ENCODE measurements at places on chromosomes 13 and 19. TPM values are rescaled to one million over a fixed set of nuclear protein-coding genes. Genes with fewer than 3 reads are reported as not detected.
A peak's percentile ranks its signal among the peaks of the same experiment; 100 is the strongest.

TTC9B gene
- total RNA-seq = not detected

CHST8 gene
- total RNA-seq = not detected

TDRD12 gene
- 0.93 TPM for total RNA-seq

DNA sequence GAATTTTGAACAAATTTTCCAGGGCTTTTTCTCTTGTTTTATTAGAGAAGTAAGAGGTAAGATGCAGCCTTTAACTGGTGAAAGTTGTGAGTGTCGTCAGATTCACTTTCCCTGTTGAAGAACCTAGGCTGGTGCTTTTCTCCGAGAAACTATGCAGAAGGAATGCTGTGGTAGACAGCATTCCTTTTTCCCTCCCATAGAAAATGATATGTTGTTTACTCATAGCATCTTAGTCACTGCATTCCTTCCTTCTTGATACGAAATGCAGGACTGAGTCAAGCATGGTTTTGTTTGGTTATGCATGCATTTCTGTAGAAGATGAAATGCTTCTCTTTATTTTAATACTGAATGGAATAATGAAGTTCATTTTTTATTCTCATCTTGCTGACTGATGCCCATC, 3.4 kb downstream of the ITGBL1 start:
- H3K27ac ChIP-seq = no peak overlapping the region
- H3K27me3 ChIP-seq = no peaks in the 10 kb centered on the region
- no peak overlapping the region for H3K4me3 ChIP-seq
- no peaks in the 10 kb centered on the region for H3K4me1 ChIP-seq
- DNase-seq = no peak

GRCh38 chr13:24459234-24459633, 53.3 kb downstream of the PARP4 start:
- H3K36me3 ChIP-seq = peaks cover 31% of the 10 kb centered on the region
- no peak overlapping the region for H3K4me3 ChIP-seq
- no peak for DNase-seq
- peaks cover 9% of the 10 kb centered on the region for H3K4me1 ChIP-seq

- H3K27ac ChIP-seq = no peak overlapping the region
- H3K27me3 ChIP-seq = no peaks in the 10 kb centered on the region
- no peak for DNase-seq
These were observed 424.5 kb downstream of the ITGBL1 start for GRCh38 chr13:101876951-101877350.

DNA sequence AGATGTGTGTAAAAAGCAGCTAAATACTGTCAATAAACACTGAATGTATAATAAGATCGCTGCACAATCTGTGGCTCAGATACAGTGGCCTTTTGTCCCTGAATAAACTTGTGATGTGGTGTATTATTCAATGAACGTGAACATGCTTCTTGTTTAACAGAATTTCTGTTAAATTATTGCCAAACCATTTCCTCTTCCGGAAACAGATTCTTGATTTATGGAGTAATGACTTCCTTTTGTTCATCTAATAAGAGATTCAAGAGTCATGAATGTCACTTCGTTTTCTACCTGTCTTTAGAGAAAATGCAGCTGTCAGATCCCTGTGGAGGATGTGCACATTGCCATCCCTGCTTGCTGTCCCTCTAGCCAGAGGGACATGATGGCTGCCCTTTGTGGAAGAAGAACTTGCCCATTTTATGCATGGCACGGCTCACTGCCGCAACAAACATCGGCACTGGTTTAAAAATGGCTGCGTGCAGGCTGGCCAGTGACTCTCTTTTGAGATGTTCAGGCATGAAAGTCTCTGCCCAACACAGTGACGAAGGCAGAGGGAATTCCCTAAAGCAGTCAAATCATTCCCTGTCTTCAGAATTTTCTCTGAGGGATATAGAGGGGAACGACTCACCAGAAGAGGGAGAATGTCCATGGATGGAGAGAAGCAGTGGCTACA, 3.1 kb upstream of the TNFSF13B start:
- no peak for DNase-seq
- no peaks in the 10 kb centered on the region for H3K27me3 ChIP-seq

PVR gene
- 1.0 TPM for total RNA-seq

DNA sequence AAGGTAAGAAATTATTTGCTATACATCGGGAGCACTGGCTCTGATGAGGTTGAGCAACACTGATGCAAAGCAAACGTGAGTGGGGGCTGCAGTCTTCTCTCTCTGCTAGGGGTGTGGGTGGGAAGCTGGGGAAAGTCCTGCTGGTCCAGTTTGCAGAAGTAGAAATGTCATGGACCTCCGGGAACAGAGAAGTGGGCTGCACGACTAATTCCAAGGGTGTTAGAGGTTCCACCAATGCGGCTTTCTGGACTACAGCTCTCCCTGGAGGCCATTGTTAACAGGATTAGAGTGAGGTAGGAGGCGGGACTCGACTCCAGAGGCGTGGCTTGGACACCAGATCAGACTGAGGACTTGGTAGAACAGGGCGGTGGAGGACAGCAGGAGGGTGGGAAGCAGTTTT, 5.7 kb upstream of the FBXO27 start:
- no peaks in the 10 kb centered on the region for H3K4me1 ChIP-seq
- H3K27ac ChIP-seq = no peak overlapping the region
- H3K27me3 ChIP-seq = no peaks in the 10 kb centered on the region
- DNase-seq = no peak
- no peaks in the 10 kb centered on the region for H3K36me3 ChIP-seq

- H3K4me1 ChIP-seq = peaks cover 7% of the 10 kb centered on the region
- no peaks in the 10 kb centered on the region for H3K27me3 ChIP-seq
- no peak for DNase-seq
- no peaks in the 10 kb centered on the region for H3K36me3 ChIP-seq
- H3K4me3 ChIP-seq = no peak overlapping the region
These were observed 6.4 kb upstream of the CDKN2D start for GRCh38 chr19:10575011-10575716.

- no peaks in the 10 kb centered on the region for H3K27me3 ChIP-seq
- DNase-seq = peak; percentile 25
- H3K36me3 ChIP-seq = no peaks in the 10 kb centered on the region
These were observed 2.0 kb upstream of the JUNB start for GRCh38 chr19:12789098-12789903.

GRCh38 chr13:87003265-87003664, 667.9 kb upstream of the SLITRK5 start:
- H3K36me3 ChIP-seq = no peaks in the 10 kb centered on the region
- no peaks in the 10 kb centered on the region for H3K4me1 ChIP-seq
- H3K4me3 ChIP-seq = no peak overlapping the region
- H3K27ac ChIP-seq = no peak overlapping the region
- DNase-seq = no peak

- no peak for DNase-seq
- H3K27ac ChIP-seq = no peak overlapping the region
- H3K4me1 ChIP-seq = peaks cover 19% of the 10 kb centered on the region
- H3K36me3 ChIP-seq = peaks cover 51% of the 10 kb centered on the region
- H3K4me3 ChIP-seq = no peak overlapping the region
These were observed 5.4 kb downstream of the XAB2 start for GRCh38 chr19:7623725-7624603.

DNA sequence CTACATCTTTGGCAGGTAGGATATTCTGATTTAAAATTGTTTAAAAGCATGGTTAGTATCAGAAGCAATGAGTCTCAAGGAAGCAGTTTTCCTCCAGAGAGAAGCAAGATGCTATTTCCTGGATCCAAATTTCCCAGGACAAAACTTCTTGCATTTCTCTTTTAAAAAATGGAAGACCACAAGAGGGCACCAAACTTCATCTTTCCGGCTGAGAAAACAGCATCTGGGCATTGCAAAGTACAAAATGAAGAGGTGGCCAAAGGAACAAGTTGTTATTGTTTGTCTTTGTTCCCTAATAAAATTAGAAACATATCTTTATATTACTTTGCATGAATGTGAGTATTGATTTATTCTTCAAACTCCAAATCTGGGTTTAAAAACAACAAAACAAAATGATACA, 60.0 kb upstream of the LRCH1 start:
- no peaks in the 10 kb centered on the region for H3K4me1 ChIP-seq
- DNase-seq = peak; percentile 23
- no peaks in the 10 kb centered on the region for H3K36me3 ChIP-seq
- no peak overlapping the region for H3K27ac ChIP-seq
- H3K4me3 ChIP-seq = no peak overlapping the region
- H3K27me3 ChIP-seq = no peaks in the 10 kb centered on the region

ZNF560 gene
- not detected for total RNA-seq

GRCh38 chr19:16146112-16146511, 2.6 kb downstream of the HSH2D start:
- H3K4me3 ChIP-seq = no peak overlapping the region
- H3K4me1 ChIP-seq = peaks cover 36% of the 10 kb centered on the region
- H3K36me3 ChIP-seq = peaks cover 17% of the 10 kb centered on the region
- no peak for DNase-seq
- no peak overlapping the region for H3K27ac ChIP-seq

ATXN8OS gene
- not detected for total RNA-seq

TMPRSS9 gene
- total RNA-seq = not detected

DNA sequence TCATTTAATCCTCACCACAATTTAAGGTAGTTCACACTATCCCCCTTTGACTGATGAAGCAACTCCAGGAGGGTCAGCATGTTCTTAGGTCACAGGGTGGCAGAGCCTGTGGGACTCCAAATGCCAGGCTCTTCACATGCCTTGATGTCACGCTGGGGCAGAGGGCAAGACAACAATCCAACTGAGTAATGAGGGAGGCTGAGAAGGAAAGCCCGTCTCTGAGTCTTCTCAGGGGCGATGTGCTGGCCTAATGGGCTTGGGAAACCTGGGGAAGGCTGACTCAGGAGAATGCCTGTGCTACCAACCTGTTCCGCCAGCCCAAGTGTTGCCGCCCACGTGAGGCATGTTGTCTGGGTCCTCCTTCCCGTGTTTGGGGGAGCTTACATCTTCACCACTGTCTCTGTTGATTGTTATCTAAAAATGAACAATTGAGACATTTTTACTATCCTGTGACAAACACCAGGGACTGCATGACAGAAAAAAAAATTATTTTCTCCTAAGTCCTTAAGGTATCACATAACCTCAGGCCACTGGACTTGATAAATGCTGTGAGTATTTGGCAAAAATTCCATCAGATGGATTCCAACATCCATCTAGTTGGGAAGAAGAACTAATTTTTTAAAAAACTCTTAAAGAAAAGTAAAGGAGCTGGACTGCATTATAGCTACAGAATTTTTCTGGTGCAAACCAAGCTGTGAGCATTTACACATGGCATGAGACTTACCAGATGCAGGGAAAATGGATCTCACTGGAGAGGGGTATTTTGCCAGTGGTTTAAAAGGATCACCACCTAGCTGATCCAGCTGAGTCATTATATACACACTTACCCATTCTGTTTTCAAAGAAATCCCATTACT, 157.5 kb downstream of the RGCC start:
- no peak for DNase-seq
- H3K27me3 ChIP-seq = no peaks in the 10 kb centered on the region
- H3K4me3 ChIP-seq = no peak overlapping the region
- H3K36me3 ChIP-seq = peaks cover 16% of the 10 kb centered on the region
- no peaks in the 10 kb centered on the region for H3K4me1 ChIP-seq
- no peak overlapping the region for H3K27ac ChIP-seq

DCLK1 gene
- not detected for total RNA-seq

IGFL2 gene
- total RNA-seq = 0.47 TPM

DNA sequence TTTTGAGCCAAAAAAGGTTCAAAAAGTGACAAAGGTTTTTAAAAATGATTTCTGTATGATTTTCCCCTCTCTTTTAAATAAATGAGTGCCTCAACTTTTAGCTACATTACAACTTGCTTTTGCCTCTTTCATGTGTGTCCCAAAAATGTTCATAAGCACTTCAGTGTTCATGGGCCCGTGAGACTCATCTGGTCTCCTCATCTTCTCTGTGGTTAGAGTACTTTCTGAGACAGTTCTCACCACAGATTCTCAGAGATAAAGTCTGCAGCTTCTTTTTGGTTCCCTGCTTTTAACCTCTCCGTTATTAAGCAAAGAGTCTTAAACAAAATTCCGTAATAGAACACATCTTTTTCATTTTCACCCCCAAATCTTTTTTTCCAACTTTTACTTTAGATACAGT, 156.9 kb downstream of the DLEU7 start:
- no peak overlapping the region for H3K27ac ChIP-seq
- H3K4me1 ChIP-seq = no peaks in the 10 kb centered on the region
- H3K36me3 ChIP-seq = no peaks in the 10 kb centered on the region

- H3K4me1 ChIP-seq = no peaks in the 10 kb centered on the region
- no peaks in the 10 kb centered on the region for H3K27me3 ChIP-seq
- no peak overlapping the region for H3K27ac ChIP-seq
- DNase-seq = no peak
These were observed 22.1 kb downstream of the CLEC11A start for GRCh38 chr19:50745221-50745620.

DNA sequence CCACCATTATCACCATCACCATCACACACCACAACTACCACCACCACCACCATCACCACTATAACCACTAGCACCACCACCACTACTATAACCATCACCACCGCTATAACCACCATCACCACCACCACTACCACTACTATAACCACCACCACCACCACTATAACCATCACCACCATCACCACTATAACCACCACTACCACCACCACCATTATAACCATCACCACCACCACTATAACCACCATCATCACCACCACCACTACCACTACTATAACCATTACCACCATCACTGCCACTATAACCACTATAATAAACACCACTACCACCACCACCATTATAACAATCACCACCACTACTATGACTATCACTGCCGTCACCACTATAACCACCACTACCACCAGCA, 173.2 kb downstream of the DCLK1 start:
- H3K36me3 ChIP-seq = no peaks in the 10 kb centered on the region
- H3K4me3 ChIP-seq = no peak overlapping the region
- no peaks in the 10 kb centered on the region for H3K4me1 ChIP-seq
- H3K27ac ChIP-seq = no peak overlapping the region
- H3K27me3 ChIP-seq = no peaks in the 10 kb centered on the region
- DNase-seq = no peak

AP1M1 gene
- total RNA-seq = 107 TPM

ZNF792 gene
- 33.9 TPM for total RNA-seq

MEIOSIN gene
- not detected for total RNA-seq

POU2F2 gene
- total RNA-seq = 68.5 TPM

DNA sequence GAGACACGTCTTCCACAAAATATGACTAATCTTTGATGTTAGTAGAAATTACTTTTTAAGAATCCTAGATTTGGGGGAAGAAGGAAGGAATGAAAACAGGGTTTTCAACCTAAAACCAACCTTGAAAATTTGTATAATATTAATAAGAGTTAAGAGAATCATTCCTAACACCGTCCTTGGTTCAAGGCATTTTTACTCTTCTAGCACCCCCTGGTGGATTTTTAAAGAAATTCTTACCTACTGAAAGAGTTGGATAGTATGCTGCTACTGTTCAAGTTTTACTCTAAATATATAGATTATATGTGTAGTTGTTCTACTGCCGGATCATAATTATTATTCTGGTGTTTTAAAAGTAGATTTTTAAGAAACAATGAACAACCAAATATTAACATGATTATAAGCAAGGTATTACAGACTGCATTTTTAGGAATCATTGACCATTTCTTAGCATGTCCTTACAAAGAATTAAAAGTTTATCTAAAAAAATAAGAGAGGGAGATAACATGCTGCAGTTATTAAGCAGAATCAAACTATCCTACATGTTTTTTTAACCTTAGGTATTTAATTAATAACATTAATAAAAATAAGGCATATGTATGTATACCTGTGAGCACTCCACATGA, 7.4 kb upstream of the SLITRK6 start:
- H3K27ac ChIP-seq = no peak overlapping the region
- DNase-seq = peak; percentile 17
- H3K27me3 ChIP-seq = no peaks in the 10 kb centered on the region
- H3K4me3 ChIP-seq = no peak overlapping the region
- no peaks in the 10 kb centered on the region for H3K36me3 ChIP-seq

NKPD1 gene
- total RNA-seq = 1.2 TPM

ANGPTL8 gene
- not detected for total RNA-seq

ZNF208 gene
- total RNA-seq = 9.7 TPM

Measured in CD4-positive, alpha-beta memory T cell (primary cell).